ENCODE measurements at places on chromosomes 5 and 9. TPM values are rescaled to one million over a fixed set of nuclear protein-coding genes. Genes with fewer than 3 reads are reported as not detected.

GRCh38 chr5:157284458-157285212 lies 18.7 kb downstream of the CYFIP2 start:
- no peak for DNase-seq

GRCh38 chr5:113119246-113119924 lies 142.8 kb downstream of the DCP2 start:
- DNase-seq = no peak

Gene TRAF1
- total RNA-seq = 145 TPM

Gene PTGES
- total RNA-seq = not detected

All from natural killer cell treated with Interleukin-12 subunit alpha and Interleukin-12 subunit beta and Interleukin-15 and Interleukin-18, amount 100 ng/mL, for 72 hours (primary cell).